NCI-H524 treated with DMSO at 0.1 percent for 48 hours (cell line): ENCODE measurements at places on chromosomes 4 and X.

DNA sequence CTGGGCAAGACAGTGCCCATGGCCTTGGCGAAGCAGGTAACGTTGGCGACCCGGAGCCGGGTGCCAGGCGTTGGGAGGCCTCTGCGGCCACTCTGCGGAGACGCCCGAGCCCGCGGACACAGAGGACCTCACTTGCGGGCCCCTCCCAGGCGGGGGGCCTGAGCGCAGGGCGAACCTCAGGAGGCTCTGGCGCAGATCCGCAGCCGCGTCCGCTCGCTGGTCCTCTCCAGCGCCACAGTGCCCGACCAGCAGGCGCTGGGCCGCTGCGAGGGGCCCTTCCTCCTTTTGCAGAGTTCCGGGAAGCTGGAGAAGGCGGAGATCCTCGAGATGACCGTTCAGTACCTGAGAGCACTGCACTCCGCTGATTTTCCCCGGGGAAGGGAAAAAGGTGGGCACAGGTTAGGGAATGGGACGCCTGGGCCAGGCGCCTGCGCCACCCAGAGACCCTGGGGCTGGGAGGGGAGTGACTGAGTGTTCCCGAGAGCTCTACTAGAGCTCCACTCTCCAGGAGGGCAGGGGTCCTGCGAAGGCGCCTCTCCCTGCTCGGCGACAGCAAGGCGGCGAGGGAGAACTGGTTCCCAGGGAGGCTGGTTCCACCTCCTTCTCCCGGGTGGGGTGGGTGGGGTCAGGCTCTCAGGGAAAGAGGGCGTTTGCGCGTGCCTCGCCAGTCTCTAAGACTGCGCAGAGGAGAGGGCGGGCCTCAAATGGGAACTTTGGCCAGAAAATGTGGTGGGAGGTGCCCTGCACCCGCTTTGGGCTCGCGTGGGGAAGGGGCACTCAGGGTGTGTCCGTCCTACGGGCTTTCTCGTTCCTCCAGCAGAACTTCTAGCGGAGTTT lies 1.4 kb downstream of the HELT start:
- no peak for DNase-seq

DNA sequence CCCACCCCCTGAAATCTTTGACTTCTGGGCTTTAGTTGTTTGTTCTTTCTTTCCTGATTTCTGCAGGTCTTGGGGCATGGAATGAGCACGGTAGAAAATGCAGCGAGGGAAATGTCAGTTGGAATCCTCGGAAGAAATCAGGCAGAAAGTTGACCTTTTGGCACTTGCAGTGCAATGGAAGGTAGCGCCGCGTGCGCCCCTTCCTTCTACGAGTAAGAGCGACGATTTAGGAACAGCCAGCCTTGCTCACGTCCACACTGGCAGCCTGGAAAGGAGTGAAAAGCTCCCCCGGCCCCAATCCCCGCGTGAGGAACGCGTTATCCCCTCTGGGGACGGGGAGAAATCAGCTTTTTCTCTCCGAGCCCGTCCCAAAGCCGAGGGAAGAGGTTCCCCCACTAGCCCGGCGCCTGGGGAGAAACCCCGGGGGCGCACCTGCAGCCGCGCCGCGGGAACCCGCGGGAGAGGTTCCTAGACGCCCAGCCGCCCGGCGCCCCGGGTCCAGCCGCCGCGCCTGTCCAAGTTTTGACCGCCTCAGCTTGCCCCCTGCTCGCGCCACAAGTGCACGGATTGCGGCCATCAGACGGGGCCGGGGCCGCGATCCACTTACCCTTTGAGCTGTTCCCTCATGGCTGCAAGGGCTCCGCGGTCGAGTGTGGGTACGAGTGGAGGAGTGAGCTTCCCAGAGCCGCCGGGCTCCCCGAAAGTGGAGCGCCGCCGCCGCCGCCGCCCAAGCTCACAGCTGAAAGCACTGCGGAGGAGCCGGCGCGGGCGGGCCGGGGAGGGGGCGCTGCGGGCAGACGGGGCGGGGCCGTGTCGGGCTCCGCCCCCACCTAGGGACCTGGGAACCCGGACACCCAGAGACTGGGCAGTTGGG lies 194.6 kb upstream of the FTHL17 start:
- DNase-seq: no peak

DNA sequence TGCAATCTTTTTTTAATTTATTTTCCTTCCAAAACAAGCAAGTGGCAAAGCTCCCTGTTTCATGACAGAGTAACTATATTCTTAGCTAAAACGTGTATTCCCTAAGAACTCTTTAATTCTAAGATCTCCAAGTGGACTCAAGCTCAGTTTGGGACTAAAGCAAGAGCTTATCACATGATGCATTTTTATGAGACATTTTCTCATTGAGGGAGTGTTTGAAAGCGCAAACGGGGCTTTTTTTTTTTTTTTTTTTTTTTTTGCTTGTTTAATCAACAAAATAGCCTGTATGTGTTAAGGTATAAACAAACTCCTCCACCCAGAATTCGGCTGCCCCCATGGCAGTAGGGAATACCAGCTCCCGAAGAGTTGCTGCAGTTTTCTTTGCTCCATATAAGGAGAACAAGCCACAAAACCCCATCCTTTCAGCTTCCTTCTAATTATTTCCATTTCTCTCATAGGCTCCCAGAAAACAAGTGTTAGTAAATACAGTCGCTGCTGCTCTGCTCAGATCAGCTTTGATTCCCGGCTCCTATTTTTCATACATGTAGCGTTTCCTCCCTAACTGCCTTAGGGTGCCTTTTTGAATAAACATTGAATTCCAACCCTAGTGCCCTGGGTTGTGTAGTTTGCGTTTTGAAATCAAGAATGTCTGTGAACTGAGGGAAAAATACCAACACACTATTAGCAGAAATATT lies 669 bp upstream of the PPARGC1A start:
- DNase-seq: no peak

GRCh38 chrX:75273483-75273882 lies 402 bp upstream of the UPRT start:
- DNase-seq: no peak

DNA sequence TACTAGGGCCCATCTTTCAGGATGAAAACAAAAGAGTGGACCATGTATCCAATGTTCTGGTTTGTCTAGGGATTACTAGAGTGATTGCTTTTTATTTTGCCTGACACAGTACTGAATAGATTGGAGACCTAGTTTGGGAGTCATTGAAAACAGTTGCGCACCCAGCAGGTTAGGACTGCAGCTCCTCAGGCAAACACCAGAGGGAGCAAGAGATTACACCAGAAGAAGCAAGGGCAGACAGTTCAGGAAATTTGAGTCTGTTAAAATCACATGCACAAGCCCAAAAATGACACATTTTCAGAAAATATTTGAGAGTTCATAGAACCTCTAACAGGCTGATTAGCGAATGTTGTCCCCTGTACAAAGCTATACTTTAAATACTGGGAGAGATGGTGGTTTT lies 55.6 kb downstream of the CYLC1 start:
- DNase-seq: no peak

DNA sequence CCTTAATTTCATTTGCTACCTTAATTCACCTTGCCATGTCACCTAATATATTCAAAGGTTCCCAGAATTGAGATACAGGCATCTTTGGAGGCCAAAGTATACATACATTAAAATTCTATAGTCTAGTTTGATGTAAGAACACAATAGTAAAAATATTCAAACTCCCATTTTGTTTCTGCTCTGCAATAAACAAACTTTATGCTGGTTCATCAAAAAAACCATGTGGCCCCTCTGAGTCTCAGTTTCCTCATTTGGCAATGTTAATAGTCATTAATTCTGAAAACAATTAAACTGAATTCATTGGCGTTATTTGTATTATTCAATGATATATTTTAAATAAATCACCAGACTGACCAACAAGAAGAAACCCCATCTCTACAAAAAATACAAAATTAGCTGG lies 639.4 kb upstream of the INTU start:
- DNase-seq: no peak

DNA sequence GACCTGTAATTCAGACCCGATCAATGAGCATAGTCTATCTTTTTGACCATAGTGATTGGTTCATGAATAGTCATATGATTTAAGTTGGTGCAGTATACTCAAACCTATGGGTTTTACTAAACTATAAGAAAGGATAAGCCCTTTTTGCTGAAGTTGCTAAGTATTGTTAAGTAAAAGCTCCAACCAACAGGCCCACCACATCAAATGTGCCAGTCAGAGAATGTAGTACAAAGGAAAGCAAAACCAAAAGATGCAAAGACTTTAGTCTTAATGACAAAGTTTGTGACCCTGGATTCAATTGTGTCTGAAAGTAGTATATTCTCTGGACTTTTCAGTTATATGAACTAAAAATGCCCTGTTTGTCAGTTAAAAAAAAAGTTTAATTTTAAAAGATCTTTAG lies 208.1 kb upstream of the TET2 start:
- no peak for DNase-seq

GRCh38 chrX:20595928-20596575 lies 329.3 kb upstream of the RPS6KA3 start:
- no peak for DNase-seq

GRCh38 chr4:66032571-66032970 lies 362.3 kb upstream of the EPHA5 start:
- no peak for DNase-seq

GRCh38 chrX:1357993-1358392 lies 21.4 kb downstream of the IL3RA start:
- no peak for DNase-seq

DNA sequence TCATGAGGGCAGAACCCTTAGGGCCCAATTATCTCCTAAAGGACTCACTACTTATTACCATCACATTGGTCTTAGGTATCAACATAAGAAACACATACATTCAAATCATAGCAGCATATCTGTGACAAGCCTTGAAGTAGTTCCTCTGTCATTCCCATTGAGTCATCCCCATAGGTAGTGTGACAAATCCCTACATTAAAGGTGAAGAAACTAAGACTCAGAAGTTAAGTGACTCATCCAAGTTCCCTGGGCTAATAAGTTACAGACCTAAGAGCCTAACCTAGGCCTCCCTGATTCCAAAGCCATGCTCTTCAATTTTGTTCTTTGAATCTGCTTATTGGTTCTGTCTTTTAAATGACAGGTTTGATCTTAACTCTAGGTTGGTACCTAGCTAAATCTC lies 58.2 kb downstream of the CD38 start:
- DNase-seq: no peak

DNA sequence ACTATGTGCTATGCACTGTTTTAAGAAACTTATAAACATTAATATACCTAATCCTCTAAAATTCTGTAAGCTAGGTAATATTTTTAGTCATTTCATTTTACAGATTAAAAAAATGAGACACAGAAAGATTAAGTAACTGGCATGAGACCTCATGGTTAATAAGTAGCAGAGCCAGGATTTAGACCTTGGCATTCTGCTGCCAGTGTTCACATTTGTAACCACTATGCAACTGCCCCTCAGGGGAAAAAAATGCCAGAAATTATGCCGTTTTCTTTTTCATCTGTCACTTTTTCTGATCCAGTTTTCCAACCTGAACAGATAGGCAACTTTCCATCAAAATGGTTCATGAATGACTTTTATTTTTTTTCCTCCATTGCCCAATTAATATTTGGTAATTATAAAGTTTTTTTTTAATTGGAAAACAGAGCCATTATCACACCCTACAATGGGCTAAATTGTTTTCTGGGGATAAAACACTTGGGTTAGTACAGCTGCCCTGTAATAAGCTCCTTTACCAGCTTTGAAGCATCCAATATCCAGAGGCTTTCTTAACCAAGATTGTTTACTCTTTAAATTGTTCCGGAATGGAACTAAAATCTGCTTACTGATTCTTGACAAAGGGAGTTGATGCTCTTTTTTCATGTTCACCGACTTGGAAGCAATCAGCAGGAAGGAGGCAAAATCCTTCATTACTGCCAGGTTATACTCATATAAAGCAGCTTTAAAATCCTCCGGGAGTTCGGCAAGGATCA lies 56.4 kb upstream of the DDX60 start:
- no peak for DNase-seq

GRCh38 chrX:125137521-125137920 lies 182.2 kb upstream of the TEX13C start:
- no peak for DNase-seq

DNA sequence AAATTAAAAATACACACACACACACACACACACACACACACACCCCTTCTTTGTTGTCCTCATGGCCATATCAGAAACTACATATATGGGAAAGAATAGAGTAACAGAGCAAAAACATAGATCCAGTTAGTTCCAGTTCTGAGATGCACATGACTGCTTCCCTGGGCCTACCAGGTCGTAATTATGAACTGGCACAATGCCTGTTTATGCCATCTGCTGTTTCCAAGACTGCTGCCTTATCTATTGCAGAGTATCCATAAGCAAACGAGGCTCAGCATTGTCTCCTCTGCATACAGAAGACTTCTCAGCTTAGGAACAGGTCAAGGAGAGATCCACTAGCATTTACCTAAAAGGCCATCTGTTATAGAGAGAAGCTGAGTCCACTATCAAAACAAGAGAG lies 789.0 kb downstream of the TECRL start:
- DNase-seq: peak; percentile 93

GRCh38 chr4:165006456-165006855 lies 25.3 kb upstream of the TRIM60 start:
- DNase-seq: no peak

DNA sequence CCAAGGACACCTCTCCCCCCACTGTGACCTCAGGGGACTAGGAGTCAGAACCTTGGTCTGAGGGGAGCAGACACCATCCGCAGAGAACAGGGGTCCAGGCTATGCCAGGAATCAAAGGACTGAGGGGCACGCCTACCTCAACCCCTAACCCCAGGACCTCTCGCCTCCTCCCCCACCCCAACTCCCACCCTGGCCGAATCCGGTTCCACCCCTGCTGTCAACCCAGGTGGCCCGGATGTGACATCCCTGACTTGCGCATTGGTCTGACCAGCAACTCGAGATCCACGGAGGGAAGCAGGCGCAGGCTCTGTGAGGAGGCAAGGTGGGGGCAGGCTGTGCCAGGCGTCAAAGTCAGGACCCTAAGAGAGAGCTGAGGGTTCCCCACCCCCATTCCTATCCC lies 468 bp upstream of the MAGEA4 start:
- DNase-seq: no peak

DNA sequence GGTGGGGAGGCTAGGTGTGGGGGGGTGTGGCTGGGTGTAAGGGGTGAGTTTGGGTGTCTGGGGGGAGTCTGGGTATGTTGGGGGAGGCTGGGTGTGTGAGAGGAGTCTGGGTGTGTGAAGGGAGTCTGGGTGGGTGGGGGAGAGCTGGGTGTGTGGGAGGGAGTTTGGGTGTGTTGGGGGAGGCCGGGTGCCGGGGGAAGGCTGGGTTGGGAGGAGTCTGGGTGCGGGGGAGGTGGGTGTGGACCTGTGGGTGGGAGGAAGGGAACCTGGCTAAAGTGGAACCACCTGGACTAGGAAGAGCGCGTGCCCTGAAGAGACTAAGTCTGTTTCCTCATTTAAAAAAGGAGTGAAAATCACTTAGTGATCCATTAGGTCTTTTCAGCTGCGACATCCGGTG lies 18.3 kb downstream of the SPON2 start:
- DNase-seq: no peak

DNA sequence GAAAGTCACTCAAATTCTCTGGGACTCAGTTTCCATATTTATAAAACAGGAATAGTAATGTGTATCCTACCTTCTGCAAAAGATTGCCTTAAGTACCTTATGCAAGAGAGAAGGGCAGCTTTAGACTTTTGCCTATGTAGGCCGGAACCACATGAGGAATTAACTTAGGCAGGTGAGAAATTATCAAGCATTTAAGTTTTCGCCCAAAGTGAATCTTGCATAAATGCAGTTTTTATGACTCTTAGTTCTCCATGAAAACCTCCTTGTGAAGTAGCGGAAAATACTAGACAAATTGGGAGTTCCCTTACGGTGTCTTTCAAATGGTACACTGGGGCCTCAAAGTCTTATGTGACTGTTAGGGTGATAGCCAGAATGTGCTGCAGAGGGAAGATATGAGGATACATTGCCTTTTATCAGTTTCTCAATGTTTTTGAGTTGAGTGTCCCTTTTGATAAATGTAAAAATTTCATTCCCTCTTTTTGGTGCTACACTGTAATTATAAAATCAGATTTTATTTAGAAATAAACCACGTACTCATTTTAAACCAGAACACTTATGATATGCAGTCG lies 2.6 kb downstream of the SH2D1A start:
- no peak for DNase-seq
